ENCODE measurements at places on chromosomes 4 and X. TPM values are rescaled to one million over a fixed set of nuclear protein-coding genes. Genes with fewer than 3 reads are reported as not detected.

Gene CXorf49
- total RNA-seq = not detected

Gene AMBN
- total RNA-seq = not detected

Gene JCHAIN
- 18.2 TPM for total RNA-seq

Gene ADH6
- 0.36 TPM for total RNA-seq

Gene RAB40AL
- not detected for total RNA-seq

Gene LRAT
- total RNA-seq = 0.57 TPM

Gene PNCK
- total RNA-seq = 0.33 TPM

Gene NHS
- total RNA-seq = 11.6 TPM

Gene CT45A3
- total RNA-seq = not detected

Gene CSN3
- not detected for total RNA-seq

Gene USP51
- total RNA-seq = 2.2 TPM

Gene LAP3
- total RNA-seq = 306 TPM

Gene SPON2
- 409 TPM for total RNA-seq

Gene KDM5C
- total RNA-seq = 76.4 TPM

Gene DDX53
- not detected for total RNA-seq

Gene FDCSP
- total RNA-seq = not detected

Gene MTNR1A
- total RNA-seq = not detected

Gene SUPT20HL1
- not detected for total RNA-seq

Gene UNC5C
- total RNA-seq = 2.2 TPM

Gene MAGEA8
- total RNA-seq = not detected

Gene ACE2
- total RNA-seq = not detected

Gene LDB2
- 85.9 TPM for total RNA-seq

Gene CLDN2
- not detected for total RNA-seq

Gene HAUS3
- 28.0 TPM for total RNA-seq

Gene RIPPLY1
- total RNA-seq = not detected

Gene ETNPPL
- total RNA-seq = not detected

Gene GLRA2
- total RNA-seq = not detected

Gene DCAF4L1
- total RNA-seq = 0.25 TPM

Data from fibroblast of the aortic adventitia (primary cell).